Dermis blood vessel endothelial cell (primary cell): ENCODE measurements at places on chromosomes 3 and 15. TPM values are rescaled to one million over a fixed set of nuclear protein-coding genes. Genes with fewer than 3 reads are reported as not detected.
A peak's percentile ranks its signal among the peaks of the same experiment; 100 is the strongest.

DNA sequence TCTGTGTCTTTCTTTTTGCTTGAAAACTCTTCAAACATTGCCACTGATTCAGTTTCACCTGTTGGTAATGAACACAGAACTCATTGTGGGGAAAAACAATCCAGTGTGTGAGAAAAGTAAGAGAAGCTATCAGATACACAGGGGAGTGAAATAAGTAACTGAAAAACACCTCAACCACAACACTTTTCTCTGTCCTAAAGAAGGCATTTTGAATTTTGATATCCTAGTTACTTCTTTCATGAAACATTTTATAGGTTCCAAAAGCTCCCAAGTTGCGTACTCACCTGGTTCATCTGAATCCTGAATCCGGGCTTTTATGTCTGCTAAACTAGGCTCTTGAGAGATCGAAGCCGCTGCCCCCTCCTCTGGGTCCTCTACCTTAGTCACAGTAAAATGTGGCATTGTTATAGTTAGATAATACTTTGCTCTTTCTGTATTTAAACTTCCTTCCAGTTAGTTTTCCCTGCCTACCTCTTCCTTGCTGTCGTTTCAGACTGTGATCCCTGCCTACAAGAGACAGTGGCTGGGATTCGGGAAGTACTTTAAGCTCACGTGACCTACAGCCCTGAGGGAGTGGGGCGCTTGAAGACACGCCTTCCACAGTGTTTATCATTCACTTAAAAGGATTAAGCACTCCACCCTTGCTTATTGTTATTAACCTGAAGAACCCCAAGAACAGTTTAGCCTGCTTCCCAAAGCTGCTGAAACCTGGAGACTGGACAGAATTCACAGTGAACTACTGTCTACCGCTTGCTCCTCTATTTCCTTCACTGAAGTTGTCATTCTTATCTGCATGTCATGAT, 19.1 kb downstream of the SLC12A6 start:
- peak; percentile 77 for DNase-seq

DNA sequence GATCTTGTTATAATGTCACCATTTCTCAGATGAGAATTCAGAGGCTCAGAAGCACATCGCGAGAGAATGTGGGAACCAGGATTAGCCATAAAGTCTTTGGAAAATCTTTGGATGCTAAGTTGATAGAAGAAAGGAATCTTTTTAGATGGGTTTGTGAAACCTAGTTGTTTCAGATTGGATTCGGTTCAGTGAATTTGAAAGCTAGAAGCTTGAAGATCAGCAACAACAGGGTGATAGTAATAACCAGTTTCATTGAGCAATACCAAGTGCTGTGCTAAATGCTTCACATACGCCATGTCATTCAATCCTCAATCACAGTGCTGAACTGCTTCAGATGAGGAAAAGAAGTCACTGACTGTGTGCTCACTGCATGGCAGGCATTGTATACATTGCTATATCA, 47.4 kb upstream of the MITF start:
- DNase-seq, result no peak

DNA sequence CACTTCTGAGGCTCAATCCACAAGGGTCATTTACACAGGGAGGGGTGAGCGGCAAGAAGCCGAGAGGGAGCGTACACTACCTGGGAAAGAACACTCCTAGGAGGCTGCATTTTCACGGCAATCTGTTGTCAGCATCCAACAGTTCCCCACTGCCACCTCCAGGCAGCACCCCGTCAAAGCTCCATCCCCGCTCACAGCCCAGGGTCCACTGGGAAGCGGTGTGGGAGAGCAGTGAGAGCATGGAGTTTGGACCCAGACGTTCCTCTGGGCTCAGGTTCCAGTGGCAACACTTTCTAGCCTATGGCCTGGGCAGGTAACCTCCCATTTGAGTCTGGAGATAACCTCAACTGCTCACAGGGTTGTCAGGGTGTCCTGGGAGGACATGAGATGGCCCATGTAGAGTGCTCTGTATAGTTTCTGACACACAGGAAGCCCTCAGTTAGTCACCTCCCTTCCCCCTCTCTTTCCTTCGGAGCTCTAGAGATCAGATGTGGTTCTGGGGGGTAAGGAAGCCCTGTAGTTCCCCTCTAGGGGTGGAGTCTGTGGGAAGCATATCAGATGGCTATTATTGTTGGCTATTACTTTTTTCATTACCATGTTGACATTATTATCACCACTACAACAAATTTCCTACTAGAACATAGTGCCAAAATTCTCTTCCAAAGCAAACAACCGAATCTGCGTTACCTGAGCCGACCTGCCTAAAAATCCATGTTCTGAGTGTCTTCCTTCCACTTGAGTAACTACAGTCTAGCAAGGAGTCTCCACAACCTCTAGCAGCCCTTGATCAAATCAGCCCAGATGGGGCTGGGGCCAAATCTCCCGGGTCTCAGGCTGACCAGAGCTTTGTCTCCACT, 29.1 kb downstream of the RUVBL1 start:
- peak; percentile 49 for DNase-seq

DNA sequence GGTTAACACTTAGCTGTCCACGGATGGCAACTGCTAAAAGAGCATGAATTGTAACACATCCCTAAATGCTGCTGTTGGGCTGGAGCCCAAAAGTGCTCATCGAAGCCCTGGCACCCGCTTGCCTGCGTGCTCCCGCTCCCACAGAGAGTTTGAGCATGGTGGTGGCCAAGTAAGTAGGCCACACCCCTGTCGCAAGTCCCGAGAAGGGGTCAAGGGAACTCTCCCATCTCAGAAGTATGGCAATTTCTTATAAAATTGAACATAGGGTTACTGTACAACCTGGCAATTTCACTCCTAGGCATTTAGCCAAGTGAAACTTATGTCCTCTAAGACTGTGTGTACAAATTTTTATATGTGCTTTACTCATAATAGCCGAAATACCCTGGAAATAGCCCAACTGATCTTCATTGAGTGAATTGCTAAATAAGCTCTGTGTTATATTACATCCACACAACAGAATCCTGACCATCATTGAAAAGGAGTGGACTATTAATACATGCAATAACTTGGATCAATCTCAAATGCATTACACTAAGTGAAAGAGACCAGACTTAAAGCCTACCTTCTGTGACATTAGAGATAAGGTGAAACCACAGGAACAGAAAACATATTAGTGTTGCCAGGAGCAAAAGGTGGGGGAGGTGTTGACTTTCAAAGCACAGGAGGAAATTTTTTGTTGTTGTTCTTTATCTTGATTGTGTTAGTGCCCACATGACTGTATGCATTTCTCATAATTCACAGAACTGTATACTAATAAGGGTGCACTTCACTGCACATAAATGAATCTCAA, 1.5 kb upstream of the GCSAM start:
- no peak for DNase-seq

DNA sequence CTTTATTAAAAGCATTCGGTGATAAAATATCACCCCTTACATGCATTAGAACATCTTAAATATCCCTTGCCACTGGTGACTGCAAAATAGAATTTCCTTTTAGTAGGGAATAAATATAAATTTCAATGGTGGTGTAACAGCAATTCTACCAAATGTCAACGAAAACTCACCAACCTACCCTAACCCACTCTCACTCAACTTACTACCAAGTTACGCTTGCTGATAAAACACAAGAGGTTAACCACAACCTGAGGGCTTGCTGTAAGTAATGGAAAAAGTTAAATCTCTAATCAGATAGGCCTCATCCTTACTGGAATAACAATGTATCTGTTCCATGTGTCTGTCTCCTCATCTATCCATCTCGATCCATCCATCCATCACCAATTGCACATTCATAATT, 274.7 kb downstream of the FOXP1 start:
- DNase-seq, result no peak

DNA sequence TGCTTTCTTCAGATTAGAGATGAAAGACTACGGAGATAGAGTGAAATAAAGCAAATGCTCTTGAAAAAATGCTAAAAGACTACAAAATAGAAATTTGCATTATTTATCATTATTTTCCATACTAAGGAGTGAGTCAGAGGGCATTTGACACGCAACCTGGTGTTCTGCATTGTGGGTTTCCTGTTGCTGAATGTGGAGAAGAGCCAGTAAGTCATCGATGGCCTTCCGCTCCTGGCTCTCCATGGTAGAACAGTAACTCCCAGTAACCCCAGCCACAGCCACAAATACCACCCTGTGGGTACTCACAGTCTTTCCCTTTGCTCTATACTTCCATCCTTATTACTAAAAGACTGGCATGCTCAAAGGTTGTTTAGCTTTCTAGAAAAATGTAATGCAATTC, 61.5 kb downstream of the CGGBP1 start:
- peak; percentile 57 for DNase-seq

DNA sequence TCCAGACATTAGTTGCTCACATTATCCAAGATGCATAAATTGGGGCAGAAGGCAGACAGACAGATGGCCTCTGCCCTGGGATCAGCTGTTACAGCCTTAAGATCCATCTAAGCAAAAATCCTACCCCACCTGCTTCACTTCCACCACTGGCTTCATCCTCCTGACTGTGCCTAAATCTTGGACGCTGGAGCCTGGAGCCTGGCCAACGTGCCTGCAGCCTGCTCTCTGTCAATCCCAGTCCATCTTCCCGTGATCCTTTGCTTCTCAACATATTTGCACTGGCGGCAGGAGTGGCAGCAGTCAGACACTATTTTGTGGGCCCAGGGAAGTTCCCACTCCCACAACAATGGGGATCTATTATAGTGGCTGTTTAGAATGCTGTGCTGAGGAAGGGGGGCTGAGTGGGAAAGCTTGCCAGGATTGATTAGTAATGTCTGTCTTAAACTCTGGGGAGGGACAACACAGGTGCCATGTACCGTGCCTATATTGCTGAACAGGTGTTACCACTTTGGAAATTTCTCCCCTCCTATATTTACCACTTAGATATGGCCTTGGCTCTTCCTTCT, 121.2 kb downstream of the MEGF11 start:
- no peak for DNase-seq

DNA sequence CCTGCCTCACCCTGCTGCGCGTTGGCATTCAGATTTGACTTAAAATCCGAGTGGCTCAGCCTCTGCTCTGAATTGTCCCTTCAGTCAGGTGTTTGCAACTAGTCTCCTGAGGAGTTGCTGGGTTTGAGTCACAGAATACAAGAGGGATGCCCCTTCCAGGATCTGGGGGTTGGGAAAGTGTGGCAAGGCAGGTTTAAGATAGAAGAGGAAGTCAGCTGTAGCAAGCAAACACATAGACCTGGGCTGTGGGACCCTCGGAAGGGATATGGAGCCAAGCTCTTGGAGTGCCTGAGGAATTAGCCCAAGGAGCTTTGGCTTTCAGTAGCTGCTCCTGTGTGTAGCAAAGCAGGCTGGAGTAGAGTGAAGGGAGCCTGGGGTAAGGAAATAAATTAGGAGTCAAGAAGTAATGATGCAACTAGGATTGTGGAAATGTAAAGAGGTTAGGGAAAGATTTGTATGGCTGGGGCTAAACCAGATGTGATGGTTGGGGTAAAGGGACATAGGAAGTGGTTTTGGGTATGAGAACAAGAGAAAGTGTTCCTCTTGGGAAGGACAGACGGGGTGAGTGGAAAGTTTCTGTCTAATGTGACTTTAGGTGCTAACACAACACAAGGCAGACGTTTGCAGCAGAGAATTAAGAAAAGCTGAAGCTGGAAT, 41.2 kb downstream of the RAB7A start:
- no peak for DNase-seq

DNA sequence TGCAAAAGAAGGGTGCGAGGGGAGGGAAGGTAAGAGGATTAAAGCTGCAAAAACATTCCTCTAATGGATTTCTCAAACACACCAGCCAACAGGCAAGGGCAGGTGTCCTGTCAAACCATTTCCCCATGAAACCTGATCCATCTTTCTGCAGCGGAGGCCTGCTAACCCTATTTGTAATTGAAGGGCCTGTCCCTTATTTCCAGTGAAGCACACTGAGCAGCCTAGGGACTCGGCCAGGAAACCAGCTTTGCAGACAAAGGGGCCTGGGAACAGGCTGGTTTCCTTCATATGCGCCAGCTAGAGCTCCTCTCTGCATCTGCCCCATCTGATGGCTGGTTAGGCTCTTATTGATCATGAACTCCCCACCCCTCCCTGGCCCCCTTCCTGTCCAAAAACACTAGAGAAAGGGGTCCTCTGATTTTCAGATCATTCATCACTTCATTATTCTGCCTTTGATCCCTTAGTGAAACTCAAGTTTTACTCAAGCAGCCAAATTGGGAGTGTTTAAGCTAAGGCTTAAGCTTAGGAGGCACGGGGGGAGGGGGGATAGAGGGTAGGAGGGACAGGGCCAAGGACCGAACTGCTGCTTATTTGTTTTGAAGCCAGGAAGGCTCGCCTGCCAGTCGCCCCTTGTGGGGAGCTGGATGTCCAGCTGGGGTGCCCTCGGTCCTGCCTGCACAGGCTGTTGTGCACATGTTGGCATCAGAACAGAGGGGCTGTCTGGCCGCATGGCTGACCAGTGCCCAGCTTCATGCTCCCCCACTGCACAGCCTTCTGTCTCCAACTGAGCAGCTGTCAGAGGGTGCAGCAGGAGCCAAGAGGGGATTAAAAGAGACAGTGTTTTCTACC, 53.1 kb downstream of the BOC start:
- no peak for DNase-seq

GRCh38 chr3:195809291-195809785, 2.4 kb downstream of the MUC4 start:
- DNase-seq, result no peak

UROC1 gene
- total RNA-seq, result 0.19 TPM in 1 of 2 replicates, not detected in the other

MUC4 gene
- 0.17 TPM in 1 of 2 replicates, not detected in the other for total RNA-seq

BMF gene
- total RNA-seq, result 9.4 and 18.4 TPM in 2 replicates

KLHL40 gene
- 0.17 TPM in 1 of 2 replicates, not detected in the other for total RNA-seq

CCDC54 gene
- total RNA-seq, result not detected in 2 replicates

CRABP1 gene
- not detected in 2 replicates for total RNA-seq

FGD5 gene
- 103 and 196 TPM in 2 replicates for total RNA-seq

RAD18 gene
- total RNA-seq, result 8.3 and 14.8 TPM in 2 replicates
